ENCODE measurements at places on chromosomes 13 and 19.
A peak's percentile ranks its signal among the peaks of the same experiment; 100 is the strongest.

DNA sequence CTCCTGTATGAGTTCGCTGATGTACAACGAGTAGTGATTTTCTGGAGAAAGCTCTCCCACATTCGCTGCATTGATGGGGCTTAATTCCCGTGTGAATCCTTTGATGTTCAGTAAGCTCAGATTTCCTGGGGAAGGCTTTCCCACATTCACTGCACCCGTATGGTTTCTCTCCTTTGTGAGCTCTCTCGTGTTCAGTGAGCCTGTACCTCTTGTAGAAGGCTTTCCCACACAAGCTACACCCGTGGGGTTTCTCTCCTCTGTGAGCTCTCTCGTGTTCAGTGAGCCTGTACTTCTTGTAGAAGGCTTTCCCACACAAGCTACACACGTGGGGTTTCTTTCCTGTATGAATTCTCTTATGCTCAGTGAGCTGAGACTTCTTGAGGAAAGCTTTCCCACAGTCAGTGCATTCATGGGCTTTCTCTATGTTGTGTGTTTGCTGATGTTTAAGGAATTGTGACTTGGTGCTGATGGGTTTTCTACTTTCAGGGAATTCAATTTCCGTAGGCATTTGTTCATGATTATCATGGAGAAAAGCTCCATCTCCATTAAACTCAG is 3.5 kb upstream of the ZNF577 start:
- no peak for DNase-seq

- DNase-seq, result no peak
Observed at GRCh38 chr13:46100191-46100815, 4.5 kb downstream of the CPB2 start.

GRCh38 chr19:34134190-34135053 is 37.9 kb upstream of the LSM14A start:
- peak; percentile 96 for DNase-seq

- no peak for DNase-seq
Observed at GRCh38 chr13:102002287-102002686, 399.6 kb downstream of the FGF14 start.

DNA sequence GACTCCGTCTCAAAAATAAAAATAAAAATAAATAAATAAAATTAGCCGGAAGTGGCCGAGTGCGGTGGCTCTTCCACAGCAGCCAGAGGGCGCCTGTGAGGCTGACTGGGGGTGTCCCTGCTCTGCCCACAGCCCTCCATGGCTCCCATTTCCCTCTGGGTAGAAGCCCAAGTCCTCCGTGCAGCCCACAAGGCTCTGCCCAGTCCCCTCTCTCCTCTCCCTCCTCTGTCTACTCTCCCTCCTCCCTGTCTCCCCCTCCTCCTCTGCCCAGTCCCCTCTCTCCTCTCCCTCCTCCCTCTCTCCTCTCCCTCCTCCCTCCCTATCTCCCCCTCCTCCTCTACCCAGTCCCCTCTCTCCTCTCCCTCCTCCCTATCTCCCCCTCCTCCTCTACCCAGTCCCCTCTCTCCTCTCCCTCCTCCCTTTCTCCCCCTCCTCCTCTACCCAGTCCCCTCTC is 20.4 kb downstream of the MISP start:
- peak; percentile 21 for DNase-seq

- DNase-seq, result no peak
Observed at GRCh38 chr13:21133077-21133476, 43.3 kb downstream of the SKA3 start.

DNA sequence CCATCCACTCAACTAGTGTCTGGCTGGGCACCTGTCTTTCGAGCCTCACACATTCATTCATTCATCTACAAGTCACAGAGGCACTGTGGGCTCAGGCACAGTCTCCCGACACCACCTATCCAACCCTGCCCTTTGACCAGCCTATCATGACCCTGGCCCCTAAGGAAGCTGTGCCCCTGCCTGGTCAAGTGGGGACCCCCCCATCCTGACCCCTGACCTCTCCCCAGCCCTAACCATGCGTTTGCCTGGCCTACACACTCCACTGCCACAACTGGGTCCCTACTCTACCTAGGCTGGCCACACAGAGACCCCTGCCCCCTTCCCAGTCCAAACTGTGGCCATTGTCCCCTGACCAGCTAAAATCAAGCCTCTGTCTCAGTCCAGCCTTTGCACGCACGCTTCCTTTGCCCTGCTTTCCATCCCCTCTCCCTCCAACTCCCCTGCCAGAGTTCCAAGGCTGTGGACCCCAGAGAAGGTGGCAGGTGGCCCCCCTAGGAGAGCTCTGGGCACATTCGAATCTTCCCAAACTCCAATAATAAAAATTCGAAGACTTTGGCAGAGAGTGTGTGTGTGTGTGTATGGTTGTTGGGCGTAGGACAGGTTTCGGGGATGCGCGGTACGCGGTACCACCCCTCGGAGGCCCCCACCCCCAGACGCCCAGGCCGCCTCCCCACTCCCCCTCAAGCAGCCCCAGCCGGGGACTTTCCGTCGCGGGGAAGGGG is 404 bp upstream of the IL27RA start:
- DNase-seq, result peak; percentile 88

- DNase-seq, result no peak
Observed at GRCh38 chr13:34884366-34884765, 57.7 kb upstream of the NBEA start.

DNA sequence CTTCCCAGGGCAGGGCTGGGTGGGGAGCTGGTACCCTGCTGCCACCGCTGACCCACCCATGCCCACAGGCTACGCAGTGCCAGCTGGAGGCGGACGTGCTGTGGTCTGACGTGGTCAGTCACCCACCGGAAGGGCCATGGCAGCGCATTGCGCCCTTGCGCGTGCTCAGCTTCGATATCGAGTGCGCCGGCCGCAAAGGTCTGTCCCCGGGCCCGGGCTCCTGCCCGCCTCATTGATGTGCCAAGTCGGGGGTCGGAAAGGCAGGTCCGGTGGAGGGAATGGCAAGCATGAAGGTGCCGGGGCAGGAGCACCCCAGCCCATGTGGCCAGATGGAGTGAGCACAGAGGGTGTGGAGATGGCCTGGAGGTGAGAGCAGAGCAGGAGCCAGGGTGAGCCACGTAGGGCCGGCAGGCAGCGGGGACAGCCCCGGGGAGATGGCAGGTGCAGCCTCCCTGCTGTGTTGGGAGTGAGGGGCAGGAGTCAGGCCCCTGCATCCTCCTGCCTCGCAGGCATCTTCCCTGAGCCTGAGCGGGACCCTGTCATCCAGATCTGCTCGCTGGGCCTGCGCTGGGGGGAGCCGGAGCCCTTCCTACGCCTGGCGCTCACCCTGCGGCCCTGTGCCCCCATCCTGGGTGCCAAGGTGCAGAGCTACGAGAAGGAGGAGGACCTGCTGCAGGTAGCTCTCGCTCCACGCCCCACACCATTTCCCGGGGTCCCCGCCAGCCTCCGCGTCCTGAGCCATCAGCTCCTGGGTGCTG is 16.0 kb upstream of the SPIB start:
- no peak for DNase-seq

DNA sequence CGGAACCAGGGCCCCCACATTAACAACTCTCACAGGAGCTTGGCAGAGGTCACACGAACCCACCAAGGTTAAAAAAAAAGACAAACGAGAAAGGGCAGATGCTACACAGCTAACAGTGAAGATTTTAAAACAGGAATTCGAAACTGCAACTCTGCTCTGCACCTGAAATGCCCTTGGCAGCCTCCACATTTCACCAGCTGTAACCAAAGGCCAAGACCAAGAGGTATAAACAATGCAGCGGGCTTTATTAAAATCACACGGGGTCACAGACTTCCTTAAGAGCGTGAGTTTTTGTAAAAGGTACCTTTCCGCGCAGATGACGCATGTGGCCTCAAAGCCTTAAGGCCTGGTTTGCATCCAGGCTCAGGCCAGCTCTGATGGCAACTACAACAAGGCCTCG is 88.2 kb downstream of the STK24 start:
- no peak for DNase-seq

DNA sequence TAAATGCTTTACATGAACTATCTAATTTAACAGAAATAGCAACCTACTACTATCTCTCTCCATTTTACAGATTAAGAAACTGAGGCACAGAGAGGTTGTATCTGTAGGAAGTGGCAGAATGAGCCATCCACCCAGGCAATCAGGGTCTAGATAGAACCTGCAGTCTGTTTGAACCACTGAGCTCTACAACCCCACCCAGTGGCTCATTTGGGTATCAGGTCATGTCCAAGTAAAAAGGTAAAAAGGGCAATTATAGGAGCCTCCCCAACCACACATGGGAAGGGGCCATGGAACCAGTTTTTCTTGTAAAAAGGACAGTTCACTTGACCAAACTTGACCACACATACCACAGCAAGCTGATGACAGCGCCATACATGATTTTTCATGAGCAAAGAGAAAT is 92.9 kb upstream of the SGCG start:
- DNase-seq, result no peak

DNA sequence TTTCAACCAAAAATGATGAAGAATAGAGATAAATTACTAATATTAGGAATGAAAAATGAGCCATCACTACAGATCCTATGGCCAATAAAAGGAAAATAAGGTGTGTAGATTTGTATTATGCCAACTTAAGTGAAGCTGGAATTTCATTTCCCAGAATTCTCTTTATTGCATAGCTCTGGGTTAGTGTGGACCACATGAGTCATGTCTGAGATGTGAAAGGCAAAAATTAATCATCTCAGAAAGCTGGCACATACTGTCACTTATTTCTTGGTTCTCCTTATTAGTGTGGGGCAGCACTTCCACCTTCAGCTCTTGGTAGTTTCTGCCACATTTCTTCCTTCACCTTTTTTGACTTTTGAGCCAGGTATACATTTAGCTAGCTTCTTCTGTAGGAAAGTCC is 82.6 kb downstream of the KATNAL1 start:
- no peak for DNase-seq

- no peak for DNase-seq
Observed at GRCh38 chr19:2136796-2137195, 14.6 kb downstream of the AP3D1 start.

DNA sequence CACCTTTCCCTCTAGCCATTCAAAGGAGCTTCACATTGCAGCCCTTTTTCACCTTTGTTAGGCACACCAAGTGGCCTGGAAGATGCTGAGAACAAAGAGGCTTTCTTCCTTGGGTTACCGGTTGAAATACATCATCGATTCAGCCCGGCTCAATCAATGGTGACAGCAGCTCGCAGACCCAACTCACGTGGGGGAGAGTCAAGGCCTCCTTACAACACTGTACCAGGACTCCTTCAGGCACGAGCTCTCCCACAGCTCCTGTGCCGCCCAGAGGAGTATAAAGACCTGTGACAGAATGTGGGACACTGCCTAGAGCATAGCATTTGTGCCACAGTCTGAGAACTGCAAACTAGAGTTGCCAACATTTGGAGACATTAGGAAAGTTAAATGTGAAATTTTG is 3.9 kb upstream of the LRRC63 start:
- no peak for DNase-seq

DNA sequence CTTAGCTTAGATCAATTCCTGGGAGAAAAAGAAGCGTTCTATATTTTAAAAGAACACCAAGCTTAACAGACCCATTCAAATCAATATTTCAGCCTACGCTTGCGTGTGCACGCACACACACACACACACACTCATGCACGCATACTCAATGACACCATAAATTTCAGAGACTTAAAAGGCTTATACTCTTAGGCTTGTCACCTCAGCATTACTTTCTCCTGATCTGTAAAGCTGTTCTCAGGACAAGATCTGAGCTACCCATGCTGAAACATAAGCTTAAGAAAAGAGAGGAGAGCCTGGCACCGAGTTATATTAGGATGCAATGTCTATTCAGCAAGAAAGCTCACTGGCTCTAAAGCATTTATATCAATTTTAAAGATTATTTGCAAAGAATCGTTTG is 368.5 kb downstream of the FGF14 start:
- no peak for DNase-seq
